ENCODE measurements at places on chromosomes 12 and 14. TPM values are rescaled to one million over a fixed set of nuclear protein-coding genes. Genes with fewer than 3 reads are reported as not detected.
A peak's percentile ranks its signal among the peaks of the same experiment; 100 is the strongest.

The TPPP2 gene
- total RNA-seq, result not detected

The CLEC14A gene
- not detected for total RNA-seq

The CPSF2 gene
- 85.4 TPM for total RNA-seq

The TEX52 gene
- total RNA-seq, result 0.29 TPM

GRCh38 chr12:12776261-12776660 lies 9.2 kb upstream of the APOLD1 start:
- peaks cover 7% of the 10 kb centered on the region for H3K27me3 ChIP-seq
- H3K27ac ChIP-seq, result no peak overlapping the region
- no peak for DNase-seq
- H3K4me1 ChIP-seq, result no peaks in the 10 kb centered on the region

GRCh38 chr12:116933091-116933490 lies 22.3 kb downstream of the FBXW8 start:
- H3K36me3 ChIP-seq, result peaks cover 41% of the 10 kb centered on the region
- H3K27ac ChIP-seq, result no peak overlapping the region
- H3K4me1 ChIP-seq, result no peaks in the 10 kb centered on the region
- no peaks in the 10 kb centered on the region for H3K27me3 ChIP-seq
- no peak for DNase-seq
- no peak overlapping the region for H3K4me3 ChIP-seq

- H3K4me1 ChIP-seq, result no peaks in the 10 kb centered on the region
- no peaks in the 10 kb centered on the region for H3K27me3 ChIP-seq
- DNase-seq, result no peak
- H3K27ac ChIP-seq, result no peak overlapping the region
Observed at GRCh38 chr14:101063121-101063520, 159.6 kb upstream of the RTL1 start.

DNA sequence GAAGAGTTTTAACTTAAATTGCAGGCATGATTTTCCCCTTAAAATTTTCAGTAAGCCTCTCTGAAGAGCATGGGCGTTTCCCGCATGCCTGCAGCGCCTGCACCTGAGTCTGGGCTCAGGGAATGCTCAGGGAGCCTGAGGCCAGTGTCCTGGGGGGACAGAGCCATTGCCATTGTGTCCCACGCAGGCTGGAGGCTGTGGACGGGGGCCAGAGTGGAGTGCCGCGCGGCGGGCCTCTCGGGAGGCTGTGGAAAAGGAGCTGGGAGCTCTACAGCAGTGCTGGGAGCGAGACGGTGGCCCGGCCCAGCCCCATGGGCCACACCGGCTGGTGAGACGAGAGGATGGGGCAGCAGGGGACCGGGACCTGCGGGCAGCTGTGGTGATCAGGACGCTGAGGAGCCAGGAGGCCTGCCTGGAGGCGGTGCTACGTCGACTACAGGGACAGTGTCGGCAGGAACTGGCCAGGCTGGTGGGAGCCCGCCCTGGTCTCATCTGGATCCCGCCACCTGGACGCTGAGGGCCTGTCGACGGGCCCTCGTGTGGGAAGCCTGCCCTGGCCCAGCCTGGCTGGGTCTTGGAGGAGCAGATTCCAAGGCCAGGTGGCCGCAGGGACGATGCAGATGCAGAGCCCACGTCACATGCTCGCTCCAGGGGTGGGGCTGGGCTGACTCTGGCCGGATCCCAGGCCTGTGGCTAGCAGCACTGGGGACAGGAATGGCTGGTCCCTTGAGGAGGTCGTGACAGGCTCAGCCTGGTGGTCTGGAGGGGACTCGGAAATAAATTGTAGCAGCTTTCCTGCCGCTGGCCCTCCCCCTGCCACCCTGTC lies 7.6 kb downstream of the TEDC1 start:
- no peak overlapping the region for H3K27ac ChIP-seq
- peaks cover under 1% of the 10 kb centered on the region for H3K36me3 ChIP-seq
- no peak for DNase-seq

DNA sequence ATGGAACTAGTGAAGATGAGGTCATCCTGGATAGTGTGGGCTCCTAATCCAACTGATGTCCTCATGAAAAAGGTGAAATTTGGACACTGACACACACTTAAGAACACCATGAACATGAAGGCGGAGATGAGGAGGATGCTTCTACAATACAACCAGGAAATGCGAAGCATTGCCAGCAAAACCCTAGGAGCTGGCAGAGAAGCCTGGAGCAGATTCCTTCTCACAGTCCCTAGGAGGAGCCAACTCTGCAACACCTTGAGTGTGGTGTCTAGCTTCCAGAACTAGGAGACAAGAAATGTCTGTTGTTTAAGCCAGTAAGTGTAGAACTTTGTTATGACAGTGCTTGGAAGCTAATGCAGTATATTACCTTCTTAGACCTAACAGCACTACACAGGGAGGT lies 191.9 kb upstream of the PWP1 start:
- H3K27me3 ChIP-seq, result no peaks in the 10 kb centered on the region
- H3K36me3 ChIP-seq, result peaks cover 2% of the 10 kb centered on the region
- H3K27ac ChIP-seq, result no peak overlapping the region

DNA sequence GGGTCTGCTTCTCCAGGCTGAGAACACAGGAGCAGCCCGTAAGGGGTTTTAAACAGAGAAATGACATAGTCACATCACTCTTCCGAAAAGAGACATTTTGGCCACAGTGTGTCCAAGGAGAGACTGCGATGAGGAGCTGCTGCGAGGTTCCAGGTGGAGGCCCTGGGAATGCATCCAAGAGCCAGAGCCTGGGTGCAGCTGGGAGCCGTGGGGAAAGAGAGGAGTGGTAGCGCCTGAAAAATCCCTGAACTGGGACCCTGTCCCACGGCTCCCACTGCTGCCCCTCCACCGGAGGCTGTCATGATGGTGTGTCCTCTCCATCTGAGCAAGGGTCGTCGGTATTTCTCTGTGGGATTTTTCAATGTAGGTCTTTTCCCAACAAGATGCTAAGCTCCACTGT lies 146.9 kb downstream of the BCL11B start:
- no peak for DNase-seq
- no peak overlapping the region for H3K27ac ChIP-seq
- no peaks in the 10 kb centered on the region for H3K27me3 ChIP-seq
- no peak overlapping the region for H3K4me3 ChIP-seq

DNA sequence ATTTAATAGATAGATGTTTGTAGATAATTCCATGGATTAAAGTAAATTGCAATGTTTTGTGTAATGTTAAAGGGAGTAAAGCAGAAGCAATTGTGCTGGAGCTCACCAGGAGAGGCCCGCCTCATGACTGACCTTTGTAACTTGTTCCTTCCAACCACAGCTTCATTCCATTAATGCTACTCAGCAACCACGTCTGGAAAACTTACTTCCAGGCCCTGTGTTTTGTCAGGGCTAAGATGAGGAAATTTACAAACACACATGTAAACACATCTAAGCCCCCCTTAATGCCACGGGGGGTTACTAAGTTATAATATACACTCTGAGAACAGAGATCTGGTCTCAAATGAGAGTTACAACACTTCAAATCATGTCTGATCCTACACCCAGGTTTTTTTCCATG lies 12.4 kb downstream of the LUM start:
- no peaks in the 10 kb centered on the region for H3K27me3 ChIP-seq
- no peaks in the 10 kb centered on the region for H3K4me1 ChIP-seq
- no peaks in the 10 kb centered on the region for H3K36me3 ChIP-seq
- no peak for DNase-seq
- no peak overlapping the region for H3K4me3 ChIP-seq

GRCh38 chr14:64696355-64696857 lies 7.8 kb upstream of the PLEKHG3 start:
- no peak overlapping the region for H3K4me3 ChIP-seq
- H3K36me3 ChIP-seq, result no peaks in the 10 kb centered on the region
- peaks cover 15% of the 10 kb centered on the region for H3K4me1 ChIP-seq
- no peak overlapping the region for H3K27ac ChIP-seq
- H3K27me3 ChIP-seq, result peaks cover 60% of the 10 kb centered on the region

DNA sequence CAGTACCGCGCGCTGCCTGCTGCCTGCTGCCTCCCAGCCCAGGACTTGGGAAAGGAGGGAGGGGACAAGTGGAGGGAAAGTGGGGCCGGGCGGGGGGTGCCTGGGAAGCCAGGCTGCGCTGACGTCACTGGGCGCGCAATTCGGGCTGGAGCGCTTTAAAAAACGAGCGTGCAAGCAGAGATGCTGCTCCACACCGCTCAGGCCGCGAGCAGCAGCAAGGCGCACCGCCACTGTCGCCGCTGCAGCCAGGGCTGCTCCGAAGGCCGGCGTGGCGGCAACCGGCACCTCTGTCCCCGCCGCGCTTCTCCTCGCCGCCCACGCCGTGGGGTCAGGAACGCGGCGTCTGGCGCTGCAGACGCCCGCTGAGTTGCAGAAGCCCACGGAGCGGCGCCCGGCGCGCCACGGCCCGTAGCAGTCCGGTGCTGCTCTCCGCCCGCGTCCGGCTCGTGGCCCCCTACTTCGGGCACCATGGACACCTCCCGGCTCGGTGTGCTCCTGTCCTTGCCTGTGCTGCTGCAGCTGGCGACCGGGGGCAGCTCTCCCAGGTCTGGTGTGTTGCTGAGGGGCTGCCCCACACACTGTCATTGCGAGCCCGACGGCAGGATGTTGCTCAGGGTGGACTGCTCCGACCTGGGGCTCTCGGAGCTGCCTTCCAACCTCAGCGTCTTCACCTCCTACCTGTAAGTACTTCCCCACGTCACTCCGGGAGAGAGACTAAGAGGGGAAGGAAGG lies at the start of gene LGR5:
LGR5 (plus strand) TSS at position 186 of the 732 bp plus-strand sequence; CDS start at position 469, 283 bp downstream.
- H3K4me1 ChIP-seq, result peaks cover 23% of the 10 kb centered on the region
- H3K27ac ChIP-seq, result no peak within 1 kb of the TSS
- peak within 1 kb of the TSS; percentile 49 for H3K4me3 ChIP-seq
- peak; percentile 25 for DNase-seq

DNA sequence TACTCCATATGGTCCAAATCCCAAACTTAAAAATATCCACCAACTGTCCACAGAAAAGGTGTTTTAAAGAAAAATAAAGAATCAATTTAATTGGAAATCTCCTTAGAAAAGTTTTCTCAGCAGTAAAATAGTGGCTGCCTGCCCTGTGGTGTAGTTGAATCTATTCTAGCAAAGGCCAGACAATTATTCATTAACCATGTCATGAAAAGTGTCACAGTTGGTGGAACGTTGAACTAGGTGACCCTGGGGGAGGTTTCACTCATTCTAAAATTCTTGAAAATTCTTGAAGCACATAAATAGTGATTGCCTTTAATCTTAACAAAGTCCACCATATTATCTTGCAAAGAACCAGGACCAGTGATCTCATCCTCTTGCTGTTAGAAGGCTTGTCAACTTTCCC lies 78.4 kb upstream of the GZMB start:
- no peak overlapping the region for H3K4me3 ChIP-seq
- H3K27ac ChIP-seq, result no peak overlapping the region
- no peaks in the 10 kb centered on the region for H3K36me3 ChIP-seq
- DNase-seq, result no peak

GRCh38 chr14:69615496-69616407 lies 4.4 kb downstream of the SUSD6 start:
- no peaks in the 10 kb centered on the region for H3K27me3 ChIP-seq
- H3K27ac ChIP-seq, result peak overlapping the region; percentile 99
- H3K4me1 ChIP-seq, result peaks cover 80% of the 10 kb centered on the region

DNA sequence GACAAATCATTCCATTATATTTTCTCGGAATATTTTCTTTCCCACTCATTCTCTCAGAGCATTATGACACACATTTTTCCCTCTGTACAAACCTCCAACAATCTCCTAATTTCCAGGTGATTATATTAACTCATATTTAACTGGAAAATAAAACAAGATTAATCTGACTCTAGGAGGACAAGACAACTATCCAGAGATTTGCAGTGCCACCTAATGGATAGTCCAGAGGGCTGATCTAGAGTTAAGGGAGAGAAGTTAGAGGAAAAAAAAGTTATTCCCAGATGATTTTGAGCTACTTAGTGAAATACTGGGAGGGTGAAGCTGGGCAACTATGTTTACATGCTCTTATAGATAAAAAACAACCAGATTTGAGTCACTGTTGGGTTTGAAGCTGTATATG lies 161.7 kb downstream of the ALX1 start:
- no peak overlapping the region for H3K4me3 ChIP-seq
- H3K27ac ChIP-seq, result no peak overlapping the region
- DNase-seq, result no peak
- no peaks in the 10 kb centered on the region for H3K36me3 ChIP-seq

DNA sequence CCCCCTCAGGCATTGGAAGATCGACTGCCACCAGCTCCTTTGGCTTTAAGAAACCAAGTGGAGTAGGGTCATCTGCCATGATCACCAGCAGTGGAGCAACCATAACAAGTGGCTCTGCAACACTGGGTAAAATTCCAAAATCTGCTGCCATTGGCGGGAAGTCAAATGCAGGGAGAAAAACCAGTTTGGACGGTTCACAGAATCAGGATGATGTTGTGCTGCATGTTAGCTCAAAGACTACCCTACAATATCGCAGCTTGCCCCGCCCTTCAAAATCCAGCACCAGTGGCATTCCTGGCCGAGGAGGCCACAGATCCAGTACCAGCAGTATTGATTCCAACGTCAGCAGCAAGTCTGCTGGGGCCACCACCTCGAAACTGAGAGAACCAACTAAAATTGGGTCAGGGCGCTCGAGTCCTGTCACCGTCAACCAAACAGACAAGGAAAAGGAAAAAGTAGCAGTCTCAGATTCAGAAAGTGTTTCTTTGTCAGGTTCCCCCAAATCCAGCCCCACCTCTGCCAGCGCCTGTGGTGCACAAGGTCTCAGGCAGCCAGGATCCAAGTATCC lies 288.7 kb downstream of the NAV3 start:
- no peak for DNase-seq
- H3K27me3 ChIP-seq, result no peaks in the 10 kb centered on the region
- H3K4me3 ChIP-seq, result no peak overlapping the region
- H3K4me1 ChIP-seq, result no peaks in the 10 kb centered on the region
- H3K27ac ChIP-seq, result no peak overlapping the region

GRCh38 chr12:116539905-116540482 lies 19.2 kb upstream of the MAP1LC3B2 start:
- H3K27me3 ChIP-seq, result no peaks in the 10 kb centered on the region
- peaks cover 22% of the 10 kb centered on the region for H3K4me1 ChIP-seq
- DNase-seq, result no peak
- no peak overlapping the region for H3K27ac ChIP-seq
- no peaks in the 10 kb centered on the region for H3K36me3 ChIP-seq

DNA sequence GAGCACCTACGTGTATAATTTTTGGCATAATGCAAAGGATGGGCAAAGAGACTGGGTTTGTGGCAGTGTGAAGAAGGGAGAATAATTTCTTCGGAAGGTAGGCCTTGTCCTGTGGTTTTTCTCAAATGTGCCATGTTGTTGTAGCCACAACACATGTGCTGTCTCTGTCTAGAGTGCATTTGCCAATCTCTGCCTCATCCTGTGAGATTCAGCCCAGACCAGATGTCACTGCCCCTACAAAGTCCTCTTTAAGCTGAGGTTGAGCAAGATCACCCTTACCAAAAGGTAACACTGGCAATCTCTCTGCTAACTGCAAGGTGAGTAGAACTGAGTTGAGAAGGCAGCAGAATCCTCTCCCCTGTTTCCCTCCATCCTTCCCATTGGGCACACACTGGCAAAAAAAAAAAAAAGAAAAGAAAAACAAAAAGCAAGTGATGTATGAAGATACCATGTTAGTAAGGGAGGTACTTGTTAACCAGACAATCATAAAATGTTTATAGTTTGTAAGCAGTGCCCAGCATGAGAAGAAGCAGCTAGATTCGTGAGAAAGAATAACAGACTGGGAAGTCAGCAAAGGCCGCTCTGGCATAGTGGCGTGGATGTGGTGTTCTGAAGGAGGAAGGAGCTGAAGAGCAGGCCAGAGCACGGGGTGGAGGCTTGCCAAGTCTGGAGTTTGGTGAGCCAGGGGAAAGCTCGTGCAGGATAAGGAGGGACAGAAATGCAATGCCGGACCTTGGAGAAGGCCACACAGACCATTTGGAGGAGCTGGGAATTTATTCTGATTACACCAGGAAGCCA lies 18.9 kb downstream of the DYRK2 start:
- no peak for DNase-seq
- H3K36me3 ChIP-seq, result peaks cover 53% of the 10 kb centered on the region

GRCh38 chr12:112741106-112741505 lies 50.4 kb upstream of the RPH3A start:
- no peak for DNase-seq
- no peaks in the 10 kb centered on the region for H3K4me1 ChIP-seq
- H3K36me3 ChIP-seq, result no peaks in the 10 kb centered on the region
- H3K27me3 ChIP-seq, result peaks cover 19% of the 10 kb centered on the region
- H3K4me3 ChIP-seq, result no peak overlapping the region

Data from activated CD8-positive, alpha-beta T cell treated with anti-CD3 and anti-CD28 coated beads, Interleukin-2, amount 10 ng/mL, durations not matched to agents 7 days and 5 days (primary cell).